ENCODE measurements at places on chromosomes 1 and 21.

GRCh38 chr1:221998186-221998612 lies 256.3 kb upstream of the DUSP10 start:
- DNase-seq = no peak

- DNase-seq = no peak
Measured at GRCh38 chr1:64295561-64295960, 92.1 kb downstream of the UBE2U start.

GRCh38 chr1:36273024-36273423 lies 33.1 kb upstream of the SH3D21 start:
- DNase-seq = no peak

DNA sequence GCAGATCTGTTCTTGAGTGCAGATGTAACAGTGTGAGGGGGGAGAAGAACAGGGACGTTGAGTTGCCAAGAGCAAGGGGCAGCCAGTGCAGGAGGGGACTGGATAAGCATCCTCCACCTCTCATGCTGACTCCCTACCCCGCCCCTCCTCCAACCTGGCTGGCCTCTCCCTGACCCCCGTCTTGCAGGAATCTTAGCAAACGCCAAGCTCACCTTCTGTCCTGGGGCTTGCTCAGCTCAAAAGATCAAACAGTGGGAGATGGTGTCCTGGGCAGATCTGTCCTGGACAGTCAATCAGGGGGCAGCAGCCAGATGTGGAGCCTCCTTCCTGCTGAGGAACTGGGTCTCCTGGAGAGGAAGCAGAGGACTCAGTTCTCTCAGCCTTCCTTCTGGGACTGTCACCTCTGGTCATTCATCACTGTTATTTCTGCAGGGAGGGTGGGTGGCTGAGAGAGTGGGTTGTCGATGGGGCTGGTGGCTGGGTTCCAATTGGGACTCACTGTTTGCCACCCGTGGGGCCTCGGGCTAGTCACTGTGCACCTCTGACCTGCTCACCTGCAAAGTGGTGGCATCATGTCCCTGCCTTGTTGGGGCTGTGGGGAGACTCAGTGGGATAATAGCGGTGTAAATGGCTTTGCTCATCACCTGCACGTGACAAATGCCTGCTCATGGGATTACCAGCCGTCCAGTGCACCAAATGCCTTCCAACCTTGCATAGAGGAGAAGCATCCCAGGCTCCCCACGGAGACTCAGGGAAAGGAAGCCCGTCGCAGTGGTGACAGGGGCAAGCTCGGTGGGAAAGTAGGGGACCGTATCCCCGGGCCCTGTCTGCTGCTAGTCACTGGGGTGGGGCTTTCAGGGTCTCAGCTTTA lies 154.4 kb downstream of the PTPRU start:
- DNase-seq = no peak

- DNase-seq = no peak
Measured at GRCh38 chr1:176559474-176559873, 96.5 kb downstream of the PAPPA2 start.

DNA sequence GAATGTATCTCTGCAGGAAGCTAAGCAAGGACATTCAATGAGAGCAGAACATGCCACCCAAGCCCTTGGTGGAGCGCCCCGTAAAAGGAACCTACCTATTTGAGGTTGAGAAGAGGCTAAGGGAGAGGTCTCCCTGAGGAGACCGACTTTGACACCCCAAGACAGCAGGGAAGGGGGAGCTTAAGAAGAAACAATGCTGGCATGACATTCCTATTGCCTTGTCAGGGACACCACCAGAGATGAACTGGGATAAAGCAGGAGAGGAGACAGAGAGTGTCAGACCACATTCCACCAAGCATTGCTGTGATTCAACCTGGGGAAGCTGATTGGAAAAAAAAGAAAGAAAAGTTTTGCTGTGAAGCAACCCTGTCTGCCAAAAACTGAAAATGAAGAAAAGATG lies 13.3 kb upstream of the S100A2 start:
- DNase-seq = no peak

DNA sequence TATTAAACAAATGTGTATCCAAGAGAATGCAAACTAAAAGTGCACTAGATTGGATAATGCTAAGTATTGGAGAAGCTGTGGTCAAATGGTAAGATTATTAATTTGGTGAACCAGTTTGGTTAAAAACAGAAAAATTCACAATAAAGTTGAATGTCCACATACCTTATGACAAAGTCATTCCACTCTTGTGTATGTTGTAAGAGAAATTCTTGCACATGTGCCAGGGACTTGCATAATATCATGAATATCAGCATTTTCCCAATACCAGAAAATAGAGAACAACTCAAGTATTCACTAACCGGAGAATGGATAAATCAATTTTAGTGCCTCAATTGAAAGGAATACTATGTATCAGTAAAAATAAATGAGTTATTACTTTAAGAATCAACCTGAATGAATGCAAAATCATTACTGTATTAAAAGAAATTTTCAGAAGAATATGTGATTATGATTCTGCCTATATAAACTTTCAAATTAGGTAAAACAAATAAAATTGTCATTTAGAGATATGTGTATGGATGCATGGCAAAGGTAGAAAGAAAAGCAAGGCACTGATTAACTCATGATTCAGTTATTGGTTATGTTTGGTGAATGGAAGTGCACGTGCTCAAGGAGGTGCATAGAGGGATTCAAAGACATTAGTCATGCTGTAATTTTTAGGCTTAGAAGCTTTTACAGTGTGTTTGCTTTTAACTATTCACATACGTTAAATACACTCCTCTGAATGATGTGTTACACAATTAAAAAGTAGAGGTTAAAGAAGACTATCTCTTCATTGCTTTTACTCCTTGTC lies 217.4 kb upstream of the KCNK2 start:
- DNase-seq = no peak
